Thyroid gland (tissue), 4 donors: ENCODE measurements at places on chromosomes 4 and X. TPM values are rescaled to one million over a fixed set of nuclear protein-coding genes. Genes with fewer than 3 reads are reported as not detected.

POU4F2 gene
- not detected for total RNA-seq

DNA sequence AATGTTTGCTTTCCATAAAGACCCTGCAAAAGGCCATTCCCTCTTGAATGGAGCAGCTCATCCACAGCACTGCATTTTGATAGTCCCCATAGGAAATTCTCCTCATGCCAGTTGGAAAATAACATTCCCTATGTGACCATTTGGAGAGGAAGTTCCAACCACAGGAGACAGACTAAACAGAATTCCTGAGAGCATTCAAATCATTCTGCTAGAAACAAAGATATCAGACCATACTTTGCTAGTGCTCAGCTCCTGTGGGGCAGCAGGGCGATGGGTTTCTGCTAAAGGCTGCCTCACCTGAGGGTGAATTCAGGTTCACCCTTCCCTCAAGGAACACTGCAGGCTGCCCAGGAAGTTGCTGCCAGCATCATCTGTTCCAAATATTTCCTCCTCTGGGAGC, 58.8 kb downstream of the LNX1 start:
- H3K4me3 ChIP-seq, result no peak overlapping the region
- no peaks in the 10 kb centered on the region for H3K36me3 ChIP-seq
- peaks cover 7% of the 10 kb centered on the region for H3K4me1 ChIP-seq
- H3K27me3 ChIP-seq, result no peaks in the 10 kb centered on the region

GRCh38 chrX:102515975-102516941, at the start of gene TMSB15A:
TSS of gene TMSB15A (minus strand) at chrX:102516739.
- DNase-seq, result peak; percentile 70
- H3K27ac ChIP-seq, result no peak within 1 kb of the TSS
- peaks cover 3% of the 10 kb centered on the region for H3K4me1 ChIP-seq
- no peaks in the 10 kb centered on the region for H3K36me3 ChIP-seq

DNA sequence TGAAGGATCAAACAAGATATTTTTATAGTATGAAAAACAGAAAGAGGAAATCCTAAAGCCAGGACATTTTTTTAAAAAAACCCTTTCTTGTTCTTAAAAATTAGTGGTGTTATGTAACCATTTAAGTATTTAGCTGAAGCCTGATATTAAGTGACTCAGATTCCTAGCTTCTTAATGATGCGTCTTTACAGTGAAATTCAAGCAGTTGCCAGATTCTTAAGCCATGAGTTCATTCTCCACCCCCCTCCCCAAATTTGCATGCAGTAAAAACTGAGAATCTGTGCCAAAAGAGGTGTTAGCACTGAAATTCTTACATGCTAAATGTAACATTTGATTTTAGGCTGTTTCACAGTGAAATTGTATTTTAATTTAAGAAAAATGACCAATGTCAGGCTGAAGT, 180.8 kb downstream of the RAPGEF2 start:
- no peaks in the 10 kb centered on the region for H3K36me3 ChIP-seq
- no peak for DNase-seq
- H3K27me3 ChIP-seq, result no peaks in the 10 kb centered on the region
- no peak overlapping the region for H3K27ac ChIP-seq
- H3K4me3 ChIP-seq, result no peak overlapping the region
- H3K4me1 ChIP-seq, result peaks cover 3% of the 10 kb centered on the region

GRCh38 chr4:16001484-16001858, 38.5 kb upstream of the FGFBP2 start:
- no peak overlapping the region for H3K4me3 ChIP-seq
- H3K27ac ChIP-seq, result no peak overlapping the region
- no peaks in the 10 kb centered on the region for H3K27me3 ChIP-seq
- peak; percentile 67 for DNase-seq
- H3K4me1 ChIP-seq, result no peaks in the 10 kb centered on the region

DNA sequence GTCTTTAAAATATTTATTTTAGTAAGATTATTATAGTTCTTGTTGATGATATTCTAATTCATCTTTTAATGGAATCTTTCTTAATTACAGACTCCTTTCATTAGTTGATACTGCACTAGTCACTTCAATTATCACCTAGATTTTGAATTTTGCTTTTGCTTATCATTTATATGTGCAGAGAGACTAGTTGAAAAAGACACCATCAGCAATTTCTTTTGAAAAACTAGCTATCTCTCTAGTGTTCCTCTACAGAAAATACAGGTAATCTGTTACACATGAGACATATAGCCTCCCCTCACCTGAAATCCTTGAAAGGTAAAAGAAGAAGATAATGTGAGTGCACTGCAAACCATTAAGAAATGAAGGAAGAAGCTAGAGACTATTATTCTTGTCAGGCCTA, 31.3 kb downstream of the GPRIN3 start:
- H3K4me1 ChIP-seq, result no peaks in the 10 kb centered on the region
- H3K36me3 ChIP-seq, result no peaks in the 10 kb centered on the region

GRCh38 chrX:16990839-16991238, 44.4 kb downstream of the REPS2 start:
- no peak overlapping the region for H3K4me3 ChIP-seq
- no peaks in the 10 kb centered on the region for H3K27me3 ChIP-seq
- no peaks in the 10 kb centered on the region for H3K36me3 ChIP-seq
- no peak overlapping the region for H3K27ac ChIP-seq
- DNase-seq, result no peak

DNA sequence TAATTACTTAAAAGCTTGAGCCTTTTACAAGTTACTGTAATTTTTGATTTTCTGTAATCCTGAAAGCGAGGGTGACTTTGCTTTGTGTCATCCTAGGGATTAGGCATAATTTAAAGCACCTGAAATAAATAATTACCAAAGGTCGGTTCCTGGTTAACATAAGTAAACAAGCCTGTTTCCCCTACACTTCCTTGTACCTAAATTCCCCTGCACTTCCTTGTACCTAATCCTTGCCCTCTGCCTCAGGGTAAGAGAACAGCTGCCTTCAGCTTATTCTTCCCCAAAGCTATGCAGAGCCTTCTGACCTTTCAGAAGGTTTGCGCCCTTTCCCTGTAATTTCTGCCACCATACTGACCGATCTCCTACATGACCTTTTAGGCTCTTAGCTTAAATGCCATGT, 166.1 kb upstream of the PDE5A start:
- no peak overlapping the region for H3K27ac ChIP-seq
- no peak overlapping the region for H3K4me3 ChIP-seq
- no peaks in the 10 kb centered on the region for H3K27me3 ChIP-seq

ATP6AP1 gene
- 172 TPM for total RNA-seq

- no peaks in the 10 kb centered on the region for H3K36me3 ChIP-seq
- H3K4me1 ChIP-seq, result peaks cover 6% of the 10 kb centered on the region
- no peaks in the 10 kb centered on the region for H3K27me3 ChIP-seq
- no peak overlapping the region for H3K4me3 ChIP-seq
- no peak overlapping the region for H3K27ac ChIP-seq
- DNase-seq, result no peak
These were observed 8.0 kb downstream of the CETN2 start for GRCh38 chrX:152822383-152823086.

CCDC110 gene
- total RNA-seq, result 8.8 TPM
